NCI-H2081 (cell line): ENCODE measurements at places on chromosomes 5 and 9.

GRCh38 chr9:118271936-118272335 lies 567.7 kb downstream of the TLR4 start:
- no peak for DNase-seq

DNA sequence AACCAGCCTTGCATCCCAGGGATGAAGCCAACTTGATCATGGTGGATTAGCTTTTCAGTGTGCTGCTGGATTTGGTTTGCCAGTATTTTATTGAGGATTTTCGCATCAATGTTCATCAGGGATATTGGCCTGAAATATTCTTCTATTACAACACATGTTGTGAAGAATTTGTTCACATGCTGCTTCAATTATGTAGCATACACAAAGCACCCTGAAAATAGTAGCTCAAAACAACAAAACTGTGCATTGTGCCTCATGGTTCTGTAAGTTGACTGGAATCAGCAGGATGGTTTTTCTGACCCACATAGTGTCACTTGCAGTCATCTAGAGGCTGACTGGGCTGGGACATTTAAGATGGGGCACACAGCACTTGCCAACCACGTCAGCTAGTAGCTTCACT lies 193.9 kb downstream of the SYK start:
- no peak for DNase-seq

DNA sequence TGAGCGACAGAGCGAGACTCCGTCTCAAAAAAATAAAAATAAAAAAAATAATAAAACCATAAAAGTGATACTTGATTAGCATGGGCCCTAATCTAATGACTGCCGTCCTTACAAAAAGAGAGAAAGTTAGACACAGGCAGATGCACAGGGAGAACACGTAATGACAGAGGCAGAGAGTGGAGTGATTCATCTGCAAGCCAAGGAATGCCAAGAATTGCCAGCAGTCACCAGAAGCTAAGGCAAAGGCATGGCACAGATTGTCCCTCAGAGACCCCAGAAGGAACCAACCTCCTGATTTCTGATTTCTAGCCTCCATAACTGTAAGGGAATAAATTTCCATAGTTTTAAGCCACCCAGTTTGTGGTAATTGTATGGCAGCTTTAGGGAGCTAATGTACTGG lies 79.6 kb upstream of the FREM1 start:
- no peak for DNase-seq

DNA sequence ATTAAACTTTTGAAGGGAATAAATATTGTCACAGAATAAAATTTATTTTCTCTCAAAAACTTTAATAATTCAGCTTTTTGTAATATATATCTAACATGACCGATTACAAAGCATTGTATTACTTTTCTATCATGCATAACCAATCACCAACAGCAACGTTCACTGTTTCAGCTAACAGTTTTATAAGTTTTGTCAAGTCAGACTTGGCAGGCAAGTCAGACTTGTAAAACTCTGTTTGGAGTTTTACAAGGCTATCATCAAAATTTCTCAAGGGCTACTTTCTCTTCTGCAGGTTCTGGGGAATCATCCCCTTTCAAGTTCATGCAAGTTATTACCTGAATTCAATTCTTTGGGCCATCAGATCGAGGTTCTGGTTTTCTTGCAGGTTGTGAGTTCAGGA lies 347.2 kb downstream of the CTNND2 start:
- no peak for DNase-seq

DNA sequence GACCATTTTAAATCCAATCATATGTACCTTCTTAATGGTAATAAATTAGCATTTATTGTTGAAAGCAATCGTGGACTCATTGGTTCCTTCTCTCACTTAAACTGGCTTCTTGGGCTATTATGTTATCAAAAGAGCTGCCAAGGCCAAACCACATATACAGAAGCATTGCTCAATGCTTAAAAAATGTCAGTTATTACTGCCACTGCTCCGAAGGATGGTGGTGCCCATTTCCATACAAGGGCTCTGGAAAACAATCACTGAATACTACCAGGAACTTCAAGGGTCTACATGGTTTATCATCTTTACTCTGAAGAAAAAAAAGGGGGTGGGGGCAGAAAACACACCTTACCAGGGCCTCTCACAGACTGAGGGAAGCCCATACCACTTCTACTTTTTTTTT lies 104.3 kb downstream of the GNAQ start:
- DNase-seq = no peak

GRCh38 chr9:69122082-69122548 lies 52.0 kb upstream of the TJP2 start:
- no peak for DNase-seq

DNA sequence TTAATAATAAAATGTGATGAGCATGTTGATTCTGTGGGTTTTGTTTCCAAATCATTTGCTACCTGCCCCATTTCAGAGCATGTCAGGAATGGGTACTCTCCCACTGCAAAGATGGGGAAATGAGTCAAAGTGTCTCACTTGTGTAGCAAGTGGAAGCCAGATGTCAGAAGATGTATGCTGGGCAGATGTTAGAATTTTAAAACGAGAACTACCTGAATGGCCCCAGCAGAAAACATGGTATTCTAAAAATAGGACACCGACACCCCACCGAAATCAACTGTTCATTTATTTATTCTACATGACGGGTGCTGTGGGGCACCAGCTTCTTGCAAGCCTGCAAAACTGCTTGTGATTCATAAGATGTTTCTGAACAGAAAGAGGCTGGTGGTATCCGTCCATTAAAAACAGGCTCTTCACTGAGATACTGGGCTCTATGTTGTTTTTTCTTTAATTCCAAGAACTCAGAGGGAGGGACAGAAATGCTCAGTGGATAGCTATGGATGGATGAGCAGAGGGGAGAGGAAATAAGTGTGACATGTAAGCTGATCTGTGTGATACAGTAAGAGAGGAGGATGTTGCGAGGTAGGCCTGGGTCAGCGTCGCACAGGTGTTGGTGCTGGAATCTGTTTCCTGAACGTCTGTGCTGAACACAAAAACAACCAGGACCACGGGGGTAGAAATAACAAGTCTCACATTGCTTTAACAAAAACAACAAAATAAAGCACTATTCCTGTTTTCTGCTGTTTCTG lies 157.2 kb downstream of the EFNA5 start:
- no peak for DNase-seq

DNA sequence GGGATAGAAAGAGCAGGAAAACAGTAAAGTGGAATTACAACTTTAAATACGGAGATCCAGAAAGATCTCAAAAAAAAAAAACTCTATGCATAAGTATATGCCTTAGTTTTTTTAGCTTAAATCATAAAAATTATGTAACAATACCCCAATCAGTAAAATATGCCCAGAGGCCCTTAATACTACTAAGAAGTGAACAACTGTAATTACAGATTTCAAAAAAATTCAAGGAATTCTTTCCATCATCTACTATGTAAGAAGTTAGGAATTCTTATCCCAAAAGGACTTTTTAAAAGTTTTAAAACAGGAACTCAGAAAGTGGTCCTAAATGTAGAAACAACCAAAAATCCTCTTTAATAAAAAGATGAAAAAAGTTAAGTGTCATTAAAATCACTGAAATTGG lies 111.3 kb downstream of the SSBP2 start:
- no peak for DNase-seq

DNA sequence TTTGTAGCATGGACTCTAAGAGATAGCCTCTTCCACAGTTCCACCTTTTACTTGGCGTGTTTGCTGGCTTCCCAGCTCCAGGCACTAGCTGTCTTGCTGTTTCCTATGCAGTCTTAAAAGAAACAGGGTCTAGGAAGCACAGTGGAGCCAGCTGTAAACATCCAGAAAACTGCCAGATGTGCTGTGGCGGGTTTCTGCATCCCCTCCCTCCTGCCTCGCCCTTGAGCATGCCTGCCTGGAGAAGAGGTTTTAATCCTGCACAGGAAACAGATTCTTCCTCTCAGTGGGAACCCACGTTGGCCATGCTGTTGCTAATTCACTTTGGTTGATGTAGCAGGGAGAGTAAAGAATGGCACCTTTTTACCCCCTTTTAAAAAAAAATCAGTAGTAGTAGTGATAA lies 121.3 kb downstream of the RPS23 start:
- DNase-seq = no peak

DNA sequence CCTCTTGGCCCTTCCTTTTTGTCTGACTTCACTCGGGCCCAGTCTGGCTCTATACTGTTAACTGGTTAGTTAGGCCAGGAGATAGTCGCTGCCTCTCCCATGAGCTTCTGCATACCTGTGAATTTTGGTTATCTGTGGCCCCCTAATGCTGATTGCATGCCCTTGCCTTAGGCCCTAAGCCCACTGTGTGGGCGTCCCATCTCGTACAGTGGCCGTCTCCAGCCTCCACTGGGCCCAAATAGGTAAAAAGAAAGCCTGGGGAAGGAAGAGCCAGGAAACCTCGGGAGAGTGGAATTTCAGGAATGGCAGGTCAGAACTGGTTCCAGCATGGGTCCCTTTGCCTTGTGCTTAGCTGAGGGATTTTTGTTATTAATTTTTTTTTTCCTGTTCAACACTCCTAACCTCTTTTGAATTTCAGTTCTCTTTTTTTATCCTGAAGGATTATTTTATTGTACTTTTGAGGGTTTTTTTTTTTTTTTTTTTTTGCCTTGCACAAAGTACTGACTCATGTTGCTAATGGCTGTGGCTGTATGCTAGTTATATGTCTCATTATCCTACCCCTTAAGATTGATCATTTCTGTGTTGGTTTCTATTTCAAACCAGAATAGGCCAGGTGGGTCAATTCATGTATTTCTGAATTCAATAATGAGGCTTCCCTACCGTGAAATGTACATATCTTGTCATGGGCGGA lies 3.4 kb downstream of the PRRC2B start:
- no peak for DNase-seq

DNA sequence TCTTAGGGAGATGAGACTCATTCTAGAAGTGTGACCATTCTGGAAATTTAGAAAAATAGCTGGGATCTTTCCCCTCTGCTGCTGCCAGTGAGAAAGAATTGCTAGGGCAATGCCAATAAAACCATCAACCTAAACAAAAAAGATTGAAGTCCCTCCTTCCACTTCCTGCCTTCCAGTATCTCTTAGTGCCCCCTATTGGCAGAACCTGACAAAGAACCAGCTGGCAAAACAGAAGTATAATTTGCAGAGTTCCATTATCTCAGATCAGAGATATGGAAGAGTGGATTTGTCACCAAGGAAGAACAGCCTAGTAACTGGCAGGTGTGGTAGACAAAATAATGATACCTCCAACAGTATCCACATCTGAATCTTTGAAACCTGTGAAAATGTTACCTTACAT lies 13.8 kb upstream of the PLCXD3 start:
- peak; percentile 15 for DNase-seq

DNA sequence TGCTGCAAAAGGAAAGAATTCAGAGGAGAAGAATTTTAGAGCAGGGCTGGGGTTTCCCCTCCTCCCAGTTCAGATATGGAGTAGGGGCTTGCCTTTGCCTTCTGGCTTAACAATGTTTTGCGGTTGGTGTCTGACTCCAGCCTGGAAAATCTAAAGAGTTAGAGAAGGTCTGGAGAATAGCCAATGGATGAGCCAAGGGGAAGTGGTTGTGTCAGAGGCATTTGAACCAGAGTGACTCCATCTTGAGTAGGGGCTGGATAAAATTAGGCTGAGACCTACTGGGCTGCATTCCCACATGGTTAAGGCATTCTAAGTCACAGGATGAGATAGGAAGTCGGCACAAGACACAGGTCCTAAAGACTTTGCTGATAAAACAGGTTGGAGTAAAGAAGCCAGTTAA lies 133.7 kb downstream of the DIRAS2 start:
- no peak for DNase-seq

- no peak for DNase-seq
Observed at GRCh38 chr5:160369990-160370712, at the start of gene C1QTNF2. C1QTNF2 (minus strand) TSS chr5:160370626; CDS start chr5:160355011, 15,615 bp downstream.
